ENCODE measurements at places on chromosomes 12 and 14.

DNA sequence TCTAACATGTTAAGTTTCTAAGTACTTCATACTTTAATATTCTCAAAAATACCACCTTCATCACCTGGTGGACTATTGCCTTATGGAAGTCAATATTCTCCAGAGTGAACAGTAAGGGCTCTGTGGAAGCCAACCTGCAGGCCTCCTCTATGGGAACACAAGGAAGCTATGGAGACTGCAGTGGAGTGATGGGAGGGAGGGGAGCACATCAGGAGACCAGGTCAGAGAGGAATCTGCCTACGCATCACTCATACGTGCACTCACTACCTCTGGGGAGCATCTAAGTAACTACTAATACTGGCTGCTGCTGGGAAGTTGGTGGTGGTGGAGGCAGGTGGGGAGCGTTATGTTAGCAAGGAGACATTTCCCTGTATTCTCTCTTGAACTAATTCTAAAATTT is 19.9 kb downstream of the HECTD4 start:
- no peak for DNase-seq

DNA sequence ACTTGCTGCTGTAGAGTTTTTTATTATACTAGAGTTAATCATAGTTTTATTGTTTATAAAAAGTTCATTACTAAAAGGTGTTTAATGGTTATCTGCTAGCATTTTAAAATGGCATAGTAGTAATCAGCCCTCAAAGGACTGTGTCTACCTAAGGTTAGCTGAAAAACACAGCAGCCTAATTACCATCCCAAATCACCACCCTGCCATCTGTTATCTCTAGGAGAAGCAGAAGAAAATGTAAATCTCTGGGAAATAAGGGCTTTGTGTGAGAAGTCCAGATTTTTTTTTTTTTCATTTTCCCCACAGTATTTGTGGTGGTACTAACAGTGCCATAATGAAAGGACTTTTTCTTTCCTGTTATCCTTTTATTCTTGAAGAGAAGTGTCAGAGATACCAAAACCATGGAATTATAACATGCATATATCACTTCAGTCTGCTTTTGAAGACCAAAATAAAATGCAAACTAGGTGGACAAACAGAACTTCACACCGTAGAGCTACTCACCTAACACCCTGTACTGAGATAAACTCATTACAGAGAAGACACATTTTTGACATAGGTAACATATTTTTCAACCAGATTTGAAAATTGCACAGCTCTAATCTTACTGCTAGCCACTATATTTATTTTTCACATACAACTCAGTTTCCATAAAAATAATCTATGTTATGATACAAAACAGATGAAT is 876.2 kb downstream of the C12orf50 start:
- DNase-seq, result no peak

- DNase-seq, result no peak
Observed at GRCh38 chr12:24240707-24241106, 291.2 kb upstream of the SOX5 start.

DNA sequence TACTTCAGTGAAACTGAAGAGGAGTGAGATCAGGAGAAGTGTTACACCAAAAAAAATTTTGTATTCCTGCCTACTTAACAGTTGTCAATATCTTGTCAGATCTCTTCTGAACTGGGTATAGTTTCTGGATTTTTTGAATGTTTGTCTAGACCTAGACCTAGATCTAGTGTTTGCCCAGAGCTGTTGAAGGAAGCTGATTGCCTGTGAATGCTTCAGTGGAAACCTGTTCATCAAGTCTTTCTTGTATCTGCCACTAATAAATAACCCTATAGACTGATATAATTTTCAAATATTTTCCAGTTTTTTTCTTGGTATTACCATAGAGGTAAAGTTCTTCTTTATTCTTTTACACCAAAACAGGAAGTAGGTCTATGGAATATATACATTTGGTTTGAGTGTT is 781.5 kb upstream of the FBXO33 start:
- no peak for DNase-seq

- no peak for DNase-seq
Observed at GRCh38 chr12:132109741-132110140, 34.4 kb downstream of the DDX51 start.

DNA sequence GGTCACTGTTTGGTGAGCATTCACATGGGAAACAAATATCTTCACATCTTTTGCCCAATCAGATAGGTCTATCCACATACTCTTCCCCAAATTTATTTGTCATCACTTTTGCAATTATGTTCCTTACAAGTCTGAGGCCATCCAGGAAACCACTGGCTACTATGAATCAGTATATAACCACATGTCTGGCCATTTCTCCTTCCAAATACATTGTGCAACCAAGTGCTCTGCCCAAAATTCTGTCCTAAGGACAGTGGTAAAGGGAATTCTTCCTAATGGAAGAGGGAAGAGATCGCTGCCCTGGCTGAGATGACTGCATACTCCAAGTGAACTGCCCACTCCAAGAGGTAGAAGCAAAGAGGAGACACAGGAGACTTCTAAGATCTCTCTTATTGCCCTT is 148.9 kb upstream of the MAX start:
- DNase-seq, result peak; percentile 36

- DNase-seq, result no peak
Observed at GRCh38 chr14:78455896-78456435, 285.8 kb downstream of the NRXN3 start.

GRCh38 chr12:27703720-27704452 is 6.7 kb upstream of the MRPS35 start:
- peak; percentile 92 for DNase-seq

DNA sequence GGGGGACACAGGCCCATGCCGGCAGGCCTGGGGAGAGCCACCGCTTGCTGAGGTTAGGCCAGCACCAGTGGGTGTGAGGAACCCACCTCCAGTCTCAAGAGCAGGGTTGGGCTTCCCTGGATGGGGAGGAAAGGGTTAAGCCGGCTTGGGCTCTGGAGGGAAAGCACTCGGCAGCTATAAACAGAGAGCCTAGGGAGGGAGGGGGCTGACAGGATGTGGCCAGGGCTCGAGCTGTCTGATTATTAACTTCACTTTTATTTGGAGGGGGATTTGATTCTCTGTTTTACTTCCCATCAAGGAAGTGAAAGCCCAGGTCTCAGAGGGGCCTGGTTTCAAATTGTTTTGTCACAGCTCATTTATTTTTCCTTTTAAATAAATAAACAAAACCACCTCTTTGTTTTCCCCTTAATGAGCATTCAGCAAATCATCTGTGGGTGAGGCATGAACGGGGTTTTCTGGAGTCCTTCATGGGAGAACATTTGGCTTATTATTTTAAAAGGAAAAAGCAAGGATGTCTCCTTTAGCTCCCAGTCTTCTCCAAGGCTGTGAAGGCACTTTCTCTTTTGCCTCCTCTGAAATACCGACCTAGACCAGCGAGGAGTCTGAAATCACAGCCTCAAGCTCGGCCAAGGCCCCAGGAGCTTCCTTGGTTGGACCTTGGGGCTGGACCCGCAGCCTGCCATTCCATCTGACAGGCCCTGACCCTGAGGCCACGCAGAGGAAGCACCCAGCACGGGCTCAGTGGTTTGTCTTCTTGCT is 21.9 kb upstream of the ZFP36L1 start:
- DNase-seq, result peak; percentile 58

- no peak for DNase-seq
Observed at GRCh38 chr12:81896771-81897170, 137.6 kb upstream of the PPFIA2 start.

DNA sequence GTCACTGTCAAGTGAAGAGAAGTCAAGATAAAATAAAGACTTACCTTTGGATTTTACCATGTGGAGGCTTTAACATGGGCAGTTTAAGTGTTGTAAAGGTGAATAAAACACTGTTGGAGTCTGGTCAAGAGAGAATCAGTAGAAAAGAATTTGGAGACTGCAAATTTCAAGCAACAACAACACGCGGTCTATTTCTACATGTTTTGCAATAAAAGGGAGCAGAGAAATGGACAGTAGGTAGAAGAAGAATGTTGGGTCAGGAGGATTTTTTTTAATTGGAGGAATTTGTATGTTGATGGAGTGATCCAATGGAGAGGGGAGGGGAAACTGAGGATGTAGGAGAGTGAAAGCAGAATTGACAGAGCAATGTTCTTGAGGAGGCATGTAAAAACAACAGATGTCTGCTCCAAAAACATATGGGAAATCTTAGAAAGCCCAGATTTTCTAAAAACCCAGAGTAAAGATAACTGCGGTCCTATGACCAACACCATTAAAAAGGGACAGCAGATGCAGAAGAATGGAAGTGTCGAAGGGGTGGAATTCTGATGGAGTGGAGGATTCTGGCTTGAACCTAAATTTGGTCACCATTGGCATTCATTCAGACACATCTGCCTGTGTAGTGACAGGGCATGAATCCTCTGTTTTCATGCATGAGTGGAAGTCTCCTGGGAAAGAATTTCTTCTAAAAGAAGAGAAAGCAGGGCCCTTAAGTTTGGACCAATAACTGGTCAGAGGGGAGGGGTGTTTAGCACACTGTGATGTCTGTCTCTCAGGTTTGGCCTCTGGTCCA is 68.0 kb upstream of the OSBPL8 start:
- DNase-seq, result no peak

DNA sequence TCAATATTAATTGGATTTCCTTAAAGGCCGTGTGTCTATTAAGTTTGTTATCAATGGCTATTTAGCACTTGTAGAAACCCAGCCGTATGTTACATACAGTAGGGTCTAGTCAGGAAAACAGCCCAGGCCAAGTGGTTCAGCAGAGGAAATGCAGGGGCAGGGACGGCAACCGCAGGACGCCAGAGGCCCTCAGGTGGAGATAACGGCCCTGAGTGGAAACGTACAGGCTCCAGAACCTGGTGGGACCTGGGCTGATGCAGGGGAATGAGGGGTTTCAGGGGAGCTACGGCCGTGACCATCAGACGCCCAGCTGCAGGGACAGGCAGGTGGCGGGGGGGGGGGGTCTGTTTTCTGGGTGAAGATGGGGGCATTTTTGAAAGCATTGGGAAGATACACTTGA is 3.7 kb upstream of the ANKLE2 start:
- DNase-seq, result no peak

- no peak for DNase-seq
Observed at GRCh38 chr12:111031916-111032590, 111.7 kb upstream of the MYL2 start.

DNA sequence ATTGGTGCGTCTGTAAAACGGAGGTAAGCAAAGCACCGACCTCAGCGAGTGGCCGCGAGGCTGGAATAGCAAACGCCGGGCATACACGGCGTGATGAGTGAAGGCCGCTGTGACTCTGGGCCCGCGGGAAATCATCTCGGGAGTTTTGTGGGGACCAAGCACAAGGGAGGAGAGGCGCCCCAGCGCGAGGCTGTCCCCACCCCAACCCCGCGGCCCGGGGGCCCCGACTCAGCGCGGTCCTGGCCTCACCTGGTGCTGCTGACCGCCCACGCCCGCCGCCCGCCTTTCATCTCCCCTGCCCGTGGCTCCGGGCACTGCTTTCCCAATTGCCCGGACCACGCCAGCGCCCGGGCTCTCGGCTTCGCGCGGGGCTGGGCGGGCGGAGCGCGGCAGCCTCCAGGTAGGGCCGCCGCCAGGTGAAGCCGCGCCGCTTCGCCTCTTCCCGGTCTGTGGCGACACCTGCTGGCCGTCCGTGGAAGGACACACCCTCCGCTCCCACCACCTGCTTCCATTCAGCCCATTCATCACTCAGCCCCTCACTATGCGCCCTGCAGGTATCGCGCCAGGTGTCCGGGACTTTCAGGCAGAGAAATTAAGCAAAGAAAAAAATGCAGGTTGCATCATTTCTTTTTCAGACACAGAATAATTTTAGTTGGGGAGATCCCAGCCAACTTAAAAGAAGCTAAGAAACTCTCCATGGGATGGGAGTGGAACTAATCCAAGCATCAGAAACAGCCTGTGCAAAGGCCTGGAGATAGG is 360.4 kb downstream of the MED13L start:
- peak; percentile 51 for DNase-seq

GRCh38 chr12:3379079-3379478 is 111.9 kb upstream of the PRMT8 start:
- DNase-seq, result no peak

GRCh38 chr12:51254536-51254935 is 15.7 kb downstream of the SMAGP start:
- no peak for DNase-seq

DNA sequence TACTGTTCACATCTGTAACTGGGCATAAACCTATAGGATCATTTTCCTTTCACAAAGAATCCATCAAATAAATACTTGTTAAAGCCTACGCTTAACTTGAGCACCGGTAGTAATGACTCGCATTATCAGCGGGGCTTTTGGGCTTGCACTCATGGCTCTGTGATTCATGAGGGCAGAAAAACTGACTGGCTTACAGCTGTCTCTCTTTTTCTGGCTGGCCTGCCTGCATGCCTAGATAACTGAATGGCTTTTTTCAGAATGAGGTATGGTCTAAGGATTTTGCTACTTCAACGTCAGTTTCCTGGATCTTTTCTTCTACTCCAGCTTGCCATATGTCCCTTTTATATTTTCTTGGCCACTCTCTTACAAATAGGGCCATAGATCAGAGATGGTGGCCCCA is 531.1 kb downstream of the NRXN3 start:
- DNase-seq, result no peak

- no peak for DNase-seq
Observed at GRCh38 chr12:131720921-131721320, 10.0 kb downstream of the SFSWAP start.

GRCh38 chr12:14630793-14631192 is 63.1 kb upstream of the PLBD1 start:
- no peak for DNase-seq

GRCh38 chr12:47870175-47870781 is 34.5 kb downstream of the VDR start:
- DNase-seq, result peak; percentile 54

- no peak for DNase-seq
Observed at GRCh38 chr14:54845641-54846040, 57.0 kb downstream of the GCH1 start.

- DNase-seq, result peak; percentile 2
Observed at GRCh38 chr14:38138473-38139138, 69.1 kb upstream of the SSTR1 start.

DNA sequence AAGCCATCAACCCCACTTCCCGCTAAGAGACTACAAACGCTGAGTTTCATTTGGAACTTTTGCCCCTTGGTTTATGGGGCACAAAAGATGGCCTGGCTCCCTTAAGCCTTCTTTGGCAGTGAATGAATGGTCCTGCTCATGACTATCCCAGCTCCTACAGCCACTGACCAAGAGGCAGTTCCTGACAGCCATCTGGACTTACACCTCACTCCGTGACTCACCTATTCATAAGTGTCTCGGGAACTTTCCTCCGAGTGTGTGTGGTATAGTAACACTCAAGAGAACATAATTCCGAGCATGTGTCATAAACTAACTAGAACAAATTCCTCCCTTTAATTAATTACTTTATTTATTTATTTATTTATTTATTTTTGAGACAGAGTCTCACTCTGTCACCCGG is 51.9 kb upstream of the NUDT4 start:
- DNase-seq, result no peak

DNA sequence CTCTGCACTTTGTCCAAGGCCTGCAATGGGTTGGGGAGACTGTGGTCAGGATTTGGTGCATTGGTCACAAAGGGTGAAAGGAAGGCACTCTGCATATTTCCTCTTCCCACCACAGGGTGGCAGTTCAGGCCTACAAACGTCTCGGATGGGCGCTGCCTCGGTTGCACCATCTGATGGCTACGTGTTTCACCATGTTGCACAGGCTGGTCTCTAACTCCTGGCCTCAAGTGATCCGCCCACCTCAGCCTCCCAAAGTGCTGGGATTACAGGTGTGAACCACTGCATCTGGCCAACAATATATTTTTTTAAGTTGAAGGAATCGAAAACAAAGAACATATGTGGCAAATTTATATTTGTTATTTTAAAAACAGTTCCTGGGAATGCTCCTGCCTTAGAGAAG is 35.1 kb downstream of the TMBIM6 start:
- peak; percentile 89 for DNase-seq

Data from NB4 (cell line).